ENCODE measurements at places on chromosomes 6 and 20. TPM values are rescaled to one million over a fixed set of nuclear protein-coding genes. Genes with fewer than 3 reads are reported as not detected.

TMEM170B gene
- polyA plus RNA-seq, result 5.6 TPM

RNF5 gene
- 67.1 TPM for polyA plus RNA-seq

SLC17A3 gene
- polyA plus RNA-seq, result 0.61 TPM

ADTRP gene
- polyA plus RNA-seq, result 49.6 TPM

MAS1 gene
- 0.16 TPM for polyA plus RNA-seq
